ENCODE measurements at places on chromosomes 3 and 15. TPM values are rescaled to one million over a fixed set of nuclear protein-coding genes. Genes with fewer than 3 reads are reported as not detected.

- peaks cover 8% of the 10 kb centered on the region for H3K4me1 ChIP-seq
- H3K36me3 ChIP-seq: peaks cover under 1% of the 10 kb centered on the region
- H3K4me3 ChIP-seq: no peak overlapping the region
- H3K27me3 ChIP-seq: no peaks in the 10 kb centered on the region
- DNase-seq: no peak
Measured at GRCh38 chr3:52119826-52120225, 34.4 kb downstream of the POC1A start.

GRCh38 chr15:74983725-74984231 is 11.6 kb upstream of the SCAMP5 start:
- no peaks in the 10 kb centered on the region for H3K36me3 ChIP-seq
- peaks cover 10% of the 10 kb centered on the region for H3K27me3 ChIP-seq
- H3K4me1 ChIP-seq: no peaks in the 10 kb centered on the region
- no peak overlapping the region for H3K27ac ChIP-seq
- H3K4me3 ChIP-seq: no peak overlapping the region

DNA sequence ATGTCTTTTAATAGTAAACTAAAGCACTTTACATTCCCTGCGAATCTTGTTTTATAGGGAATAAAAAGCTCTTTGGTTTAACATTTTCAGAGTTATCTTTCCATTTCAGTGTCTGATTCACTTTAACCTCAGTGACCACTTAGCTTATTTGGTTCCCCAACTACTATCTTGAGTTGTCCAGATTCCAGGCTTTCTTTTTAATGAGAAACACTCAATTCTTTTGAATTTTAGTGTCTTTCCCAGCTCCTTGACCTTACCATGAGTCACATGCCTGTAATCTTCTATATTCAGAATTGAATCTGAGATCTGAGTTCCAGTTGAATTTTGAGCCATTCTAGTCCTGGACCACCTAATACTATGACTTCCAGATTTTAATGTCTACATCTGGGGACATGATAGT is 144.4 kb downstream of the KCNAB1 start:
- H3K4me3 ChIP-seq: no peak overlapping the region
- H3K27me3 ChIP-seq: no peaks in the 10 kb centered on the region
- no peak overlapping the region for H3K27ac ChIP-seq
- H3K4me1 ChIP-seq: no peaks in the 10 kb centered on the region

SLC51A gene
- 29.6 TPM for polyA plus RNA-seq

Measured in large intestine (tissue), 12 donors.